ENCODE measurements at places on chromosomes 6 and 20. TPM values are rescaled to one million over a fixed set of nuclear protein-coding genes. Genes with fewer than 3 reads are reported as not detected.

- DNase-seq: no peak
Observed at GRCh38 chr20:53376021-53376420, 217.6 kb downstream of the ZNF217 start.

DNA sequence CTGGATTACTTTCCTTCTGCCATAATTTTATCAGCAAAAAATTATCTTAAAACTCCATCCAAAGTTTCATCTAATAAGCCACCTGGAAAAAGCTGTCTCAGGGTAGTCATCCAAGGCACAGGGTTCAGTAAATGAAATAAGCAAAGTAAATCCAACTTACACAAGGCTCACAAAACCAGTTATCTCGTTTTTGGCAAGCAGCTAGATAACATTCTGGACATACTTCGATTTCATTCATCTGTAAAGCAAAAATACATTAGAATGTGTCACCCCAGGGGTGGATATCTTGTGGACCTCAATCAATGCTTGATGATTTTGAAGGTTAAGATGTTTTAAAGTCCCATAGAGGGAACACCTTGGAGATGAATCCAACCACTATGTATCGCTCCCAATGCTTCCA lies 73.1 kb downstream of the ZMYND8 start:
- DNase-seq: no peak

Gene PAK1IP1
- total RNA-seq: 14.9 TPM

Gene LTB
- total RNA-seq: 1.4 TPM

Gene PKIB
- 1.0 TPM for total RNA-seq

All from left cardiac atrium (tissue), 4 donors.